ENCODE measurements at places on chromosomes 13 and 19. TPM values are rescaled to one million over a fixed set of nuclear protein-coding genes. Genes with fewer than 3 reads are reported as not detected.

COL5A3 gene
- not detected for total RNA-seq

AKT2 gene
- 202 TPM for total RNA-seq

PEAK3 gene
- total RNA-seq: 0.14 TPM

C19orf85 gene
- not detected for total RNA-seq

Measured in naive thymus-derived CD8-positive, alpha-beta T cell (primary cell).